ENCODE measurements at places on chromosomes 12 and 14.

GRCh38 chr12:60494244-60494643 lies 898.4 kb downstream of the SLC16A7 start:
- DNase-seq, result no peak

DNA sequence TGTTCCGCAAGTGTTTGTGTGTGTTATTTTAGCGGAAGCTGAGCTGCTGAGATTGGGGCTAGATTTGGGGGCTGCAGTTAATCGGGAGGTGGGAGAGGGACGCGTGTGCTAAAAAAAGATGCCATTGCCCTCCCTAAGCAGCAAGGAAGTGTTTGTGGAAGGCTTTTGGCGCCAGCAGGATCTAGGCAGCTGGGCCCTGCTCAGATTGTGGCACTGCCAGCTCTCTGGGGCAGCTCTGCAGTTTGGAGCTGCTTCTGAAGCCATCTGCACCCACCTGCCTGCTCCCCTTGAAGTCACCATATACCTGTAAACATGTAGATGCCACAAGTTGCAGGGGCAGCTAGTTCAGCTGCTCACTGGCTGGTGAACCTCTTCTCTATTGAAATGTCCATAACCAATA lies 28.8 kb downstream of the TPCN1 start:
- DNase-seq, result no peak

DNA sequence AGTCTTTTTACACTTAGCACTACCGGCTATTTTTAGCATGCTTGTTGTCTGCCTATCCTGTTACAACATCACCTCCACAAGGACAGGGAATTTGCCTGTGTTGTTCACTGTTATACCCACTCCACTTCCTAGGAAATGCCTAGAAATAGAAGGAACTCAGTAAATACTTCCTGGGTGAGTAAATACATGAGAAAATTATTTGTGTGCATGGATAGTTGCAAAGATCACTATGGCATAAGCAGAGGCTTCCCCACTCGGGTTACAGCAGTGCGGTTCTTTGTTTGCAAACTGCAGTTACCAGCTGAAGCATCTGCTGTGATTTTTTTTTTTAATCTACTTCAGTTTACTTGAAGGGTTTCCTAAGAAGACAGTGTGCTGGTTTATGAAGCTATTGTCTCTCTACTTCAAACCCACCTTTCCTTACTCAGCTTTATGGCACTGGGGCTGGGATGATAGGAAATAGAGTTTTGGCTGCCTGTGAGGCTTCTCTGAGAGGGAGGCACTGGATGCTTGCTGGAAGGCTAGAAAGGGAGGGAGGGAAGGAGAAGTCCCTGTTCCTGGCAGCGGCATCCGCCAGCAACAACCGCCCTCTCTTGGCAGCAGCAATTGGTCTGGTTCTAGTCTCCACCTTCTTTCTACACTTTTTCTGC lies 29.0 kb downstream of the PDE6H start:
- DNase-seq, result no peak

- DNase-seq, result no peak
Observed at GRCh38 chr12:66154776-66155175, 15.0 kb downstream of the TMBIM4 start.

- DNase-seq, result no peak
Observed at GRCh38 chr12:94183708-94184379, 35.5 kb downstream of the PLXNC1 start.

GRCh38 chr14:64703395-64704142 lies 655 bp upstream of the PLEKHG3 start:
- DNase-seq, result no peak

GRCh38 chr14:80664576-80664975 lies 277.0 kb downstream of the CEP128 start:
- DNase-seq, result no peak

DNA sequence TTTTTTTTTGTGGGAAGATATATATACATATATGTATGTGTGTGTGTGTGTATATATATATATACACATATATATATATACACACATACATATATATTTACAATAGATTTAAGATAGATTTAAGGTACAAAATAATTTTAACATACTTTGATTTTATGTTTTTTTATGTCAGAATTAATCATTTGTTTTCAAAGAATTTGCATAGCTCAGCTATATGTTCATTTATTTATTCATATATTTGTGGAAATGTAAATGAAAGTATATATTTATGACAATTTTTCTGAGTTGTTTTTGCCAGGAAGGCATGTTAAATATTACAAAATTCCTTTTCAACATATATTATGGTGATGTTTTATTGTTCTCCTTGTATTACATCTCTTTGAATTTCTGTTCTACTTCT lies 887.4 kb upstream of the NOVA1 start:
- DNase-seq, result no peak

- DNase-seq, result peak; percentile 46
Observed at GRCh38 chr14:34722723-34723545, 8.5 kb upstream of the CFL2 start.

DNA sequence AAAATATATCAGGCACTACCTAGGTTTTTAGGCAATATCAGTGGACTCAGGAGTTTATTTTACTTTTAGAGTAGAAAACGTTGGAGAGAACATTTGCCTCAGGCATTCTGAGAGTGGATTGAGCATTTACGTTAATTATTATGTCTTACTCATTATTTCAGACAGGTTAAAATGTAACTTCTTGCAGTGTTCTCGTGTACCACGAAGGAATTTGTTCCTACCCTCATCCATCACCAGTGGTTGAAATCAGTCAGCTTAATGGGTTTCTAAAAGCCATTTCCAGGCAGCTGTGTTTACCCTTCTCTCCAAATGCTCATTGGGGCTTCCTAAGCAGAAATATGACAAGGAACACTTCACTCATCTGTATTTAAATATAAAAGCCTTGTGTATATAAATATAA lies 9.1 kb upstream of the LDHB start:
- DNase-seq, result no peak

- no peak for DNase-seq
Observed at GRCh38 chr12:48118284-48118871, 786 bp upstream of the PFKM start.

DNA sequence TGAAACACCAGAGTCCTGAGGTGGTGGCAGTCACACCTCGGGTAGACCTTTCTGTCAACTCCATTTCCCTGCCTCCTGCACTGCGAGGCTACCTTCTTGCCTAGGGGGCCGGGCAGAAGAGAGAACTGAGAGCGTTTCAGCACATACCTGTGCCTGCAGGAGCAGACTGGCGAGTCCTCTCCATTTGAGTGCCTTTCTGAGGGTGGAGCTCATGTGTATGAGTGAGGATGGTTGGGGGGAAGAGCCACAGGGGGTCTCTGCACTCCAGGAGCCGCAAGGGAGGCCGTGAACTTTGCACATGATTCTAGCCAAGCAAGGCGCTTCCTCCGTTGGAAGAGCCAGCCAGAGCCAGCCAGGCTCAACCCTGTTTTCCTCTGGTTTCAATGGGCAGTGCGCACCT lies 31.0 kb upstream of the CCND2 start:
- no peak for DNase-seq
